GM04504 (cell line): ENCODE measurements at places on chromosomes 13 and 19.

DNA sequence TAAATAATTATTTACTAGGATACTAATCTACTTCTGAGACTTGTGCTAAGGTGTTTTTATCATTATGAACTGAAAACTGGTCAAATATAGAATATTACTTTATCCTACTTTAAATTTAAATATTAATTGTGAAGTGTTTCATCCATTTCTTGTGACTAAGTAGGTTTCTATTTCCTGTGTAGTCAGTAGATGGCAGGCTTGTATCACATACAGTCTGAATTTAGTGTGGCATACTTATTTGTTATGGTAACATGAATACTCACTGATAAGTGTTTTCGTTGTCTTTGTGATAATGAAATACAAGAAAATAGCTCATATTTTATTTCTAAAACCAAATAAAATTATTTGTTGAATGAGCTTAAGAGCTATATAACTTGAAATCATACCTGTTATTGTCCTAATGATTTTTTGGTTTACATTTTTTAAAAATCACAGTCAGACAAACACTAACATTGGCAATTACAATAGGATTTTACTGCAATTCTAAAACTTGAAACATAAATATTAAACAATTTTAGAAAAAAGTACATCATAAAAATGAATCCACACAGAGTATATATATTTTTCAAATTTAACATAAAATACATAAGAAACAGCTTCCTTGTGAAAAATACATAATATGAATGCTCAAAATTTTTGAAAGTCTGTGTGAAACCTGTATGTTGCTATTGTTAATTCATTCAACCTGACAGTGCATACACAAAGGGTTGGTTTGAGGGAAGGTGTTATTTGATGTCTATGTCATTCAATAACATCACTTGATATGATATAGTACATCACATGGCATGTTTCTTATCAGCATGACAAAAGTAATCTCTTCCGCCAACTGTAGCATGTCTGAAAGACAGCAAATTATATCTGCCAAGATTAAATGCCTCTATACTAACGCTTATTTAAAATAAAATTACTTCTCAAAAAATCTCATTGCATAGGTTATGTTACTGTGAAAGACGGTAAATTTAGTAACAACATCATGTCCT, 904.8 kb upstream of the PCDH20 start:
- peak; percentile 3 for DNase-seq

- no peak for DNase-seq
Observed at GRCh38 chr13:73717632-73718031, 416.6 kb downstream of the KLF12 start.

GRCh38 chr13:40662866-40663265, 3.6 kb downstream of the FOXO1 start:
- DNase-seq = no peak

DNA sequence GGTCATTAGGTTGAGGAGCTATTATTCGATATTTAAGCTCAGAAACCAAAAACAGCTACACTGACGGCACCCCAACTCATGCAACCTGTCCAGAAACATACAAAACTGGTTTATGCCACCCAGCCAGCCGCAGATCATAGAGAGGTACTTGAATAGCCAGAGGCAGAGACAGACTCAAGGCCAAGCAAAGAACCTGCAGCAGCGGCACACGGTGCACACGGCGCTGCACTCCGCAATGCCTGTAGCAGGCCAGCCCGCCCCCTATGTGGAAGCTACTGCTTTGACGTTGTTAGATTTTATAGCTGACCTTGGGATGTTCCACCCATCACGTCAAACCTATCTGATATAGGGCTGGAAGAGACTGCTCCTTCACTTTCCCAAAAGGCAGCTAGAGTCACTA, 11.9 kb upstream of the DHRS12 start:
- no peak for DNase-seq

DNA sequence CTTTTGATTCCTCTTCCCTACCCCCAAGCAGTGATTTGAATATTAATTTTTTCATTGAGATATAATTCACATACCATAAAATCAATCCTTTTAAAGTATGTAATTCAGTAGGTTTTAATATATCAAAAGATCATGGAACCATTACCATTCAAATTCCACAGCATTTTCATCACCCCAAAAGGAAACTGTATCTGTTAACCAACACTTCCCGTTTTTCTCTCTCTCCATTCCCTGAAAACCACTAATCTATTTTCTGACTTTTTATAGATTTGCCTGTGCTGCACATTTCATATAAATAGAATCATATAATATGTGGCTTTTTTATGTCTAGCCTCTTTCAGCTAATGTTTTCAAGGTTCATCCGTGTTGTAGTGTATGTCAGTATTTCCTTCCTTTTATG, 107.1 kb downstream of the PAN3 start:
- DNase-seq = no peak

DNA sequence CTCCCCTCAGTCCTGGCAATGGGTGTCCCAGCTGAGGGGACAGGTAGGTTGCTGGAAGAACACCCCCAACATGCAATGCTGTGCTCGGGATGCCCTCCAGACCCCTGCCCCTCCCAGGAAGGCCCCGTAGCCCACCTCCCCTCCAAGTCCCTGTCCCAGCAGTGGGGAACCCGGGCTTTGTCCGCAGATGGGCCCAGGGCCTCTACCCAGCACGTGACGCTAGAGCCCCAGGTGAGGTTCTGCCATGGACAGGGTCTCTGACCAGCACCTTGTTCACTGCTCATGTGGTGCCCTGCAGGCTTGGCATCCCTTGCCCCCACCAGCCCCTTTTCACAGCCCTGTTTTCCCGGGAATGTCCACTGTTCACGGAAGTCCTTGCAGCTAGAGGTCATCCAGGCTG, 220.0 kb upstream of the SGCG start:
- DNase-seq = no peak

- no peak for DNase-seq
Observed at GRCh38 chr19:1387684-1388636, 4.3 kb downstream of the NDUFS7 start.

- no peak for DNase-seq
Observed at GRCh38 chr13:113145496-113145895, 13.0 kb upstream of the PROZ start.
